Smooth muscle cell of the coronary artery (primary cell): ENCODE measurements at places on chromosomes 1 and 21. TPM values are rescaled to one million over a fixed set of nuclear protein-coding genes. Genes with fewer than 3 reads are reported as not detected.

Gene HIVEP3
- total RNA-seq: 0.94 and 3.8 TPM in 2 replicates

Gene TMCC2
- 1.4 and 2.3 TPM in 2 replicates for total RNA-seq

Gene RGL1
- total RNA-seq: 20.1 and 25.3 TPM in 2 replicates

Gene WDR64
- not detected in 2 replicates for total RNA-seq

Gene SPRR2G
- total RNA-seq: not detected in 2 replicates

Gene BMP8B
- total RNA-seq: under 0.01 TPM in 1 of 2 replicates, not detected in the other

Gene RHBG
- total RNA-seq: not detected in 2 replicates
